NCI-H774 (cell line): ENCODE measurements at places on chromosomes 6 and 20.

- no peak for DNase-seq
Measured at GRCh38 chr6:106411056-106411455, 50.5 kb downstream of the CRYBG1 start.

GRCh38 chr6:45386501-45386900 is 8.8 kb upstream of the SUPT3H start:
- no peak for DNase-seq

DNA sequence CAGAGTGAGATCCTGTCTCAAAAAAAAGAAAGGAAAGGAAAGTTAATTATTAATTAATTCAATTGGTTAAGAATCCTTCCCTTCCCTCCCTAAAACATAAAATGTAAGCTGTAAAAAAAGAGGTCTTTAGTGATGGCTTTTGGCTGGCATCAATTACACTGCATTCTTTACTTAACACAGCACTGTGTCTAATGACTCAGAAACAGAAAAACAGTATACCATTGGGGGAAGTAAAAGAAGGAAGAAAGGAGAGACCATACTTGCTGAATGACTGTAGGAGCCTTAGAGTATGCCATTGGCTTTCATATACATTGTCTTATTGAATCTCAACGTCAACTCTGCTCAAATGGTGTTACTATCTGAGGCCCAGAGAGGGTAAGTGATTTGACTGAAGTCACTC is 18.3 kb upstream of the CITED2 start:
- DNase-seq, result no peak

- no peak for DNase-seq
Measured at GRCh38 chr6:142482249-142482648, 180.4 kb downstream of the ADGRG6 start.

GRCh38 chr6:163170294-163170883 is 244.1 kb upstream of the QKI start:
- no peak for DNase-seq

DNA sequence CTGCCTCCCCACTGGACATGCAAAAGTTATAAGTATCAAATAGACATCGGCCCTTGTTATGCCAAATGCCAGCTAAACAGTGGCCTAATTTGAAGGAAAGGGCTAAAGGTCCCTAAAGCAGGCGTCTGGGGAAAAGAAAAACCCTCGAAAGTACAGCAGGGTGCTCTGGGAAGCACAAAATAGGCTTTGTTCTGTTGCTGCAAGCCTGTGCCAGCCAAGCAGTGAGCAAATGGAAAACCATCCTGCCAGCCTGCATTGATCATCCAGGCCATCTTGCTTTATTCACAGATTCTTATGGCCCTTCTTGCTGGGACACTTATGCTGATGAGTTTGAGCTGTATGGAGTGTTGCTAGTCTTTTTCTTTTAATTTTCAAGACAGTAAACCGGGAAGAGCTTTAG is 62.2 kb upstream of the PLEKHG1 start:
- DNase-seq, result no peak

DNA sequence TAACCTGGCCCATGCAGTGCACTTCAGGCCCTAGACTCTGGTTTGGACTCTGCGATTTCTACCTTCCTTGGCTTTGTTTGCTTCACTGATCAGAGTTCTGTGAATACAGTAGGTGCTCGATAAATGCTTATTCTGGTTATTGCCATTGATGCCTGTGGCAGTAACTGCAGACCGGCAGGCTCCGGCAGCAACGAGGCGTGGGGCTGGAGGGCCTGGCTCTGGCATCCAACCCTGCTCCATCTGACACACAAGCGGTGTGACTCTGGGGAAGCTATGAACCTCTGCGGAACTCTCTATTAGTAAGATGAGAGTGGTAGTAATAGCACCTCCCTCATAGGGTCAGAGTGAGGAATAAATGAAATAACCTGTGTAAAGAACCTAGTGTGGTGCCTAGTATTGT is 66.1 kb downstream of the PLG start:
- DNase-seq, result no peak

DNA sequence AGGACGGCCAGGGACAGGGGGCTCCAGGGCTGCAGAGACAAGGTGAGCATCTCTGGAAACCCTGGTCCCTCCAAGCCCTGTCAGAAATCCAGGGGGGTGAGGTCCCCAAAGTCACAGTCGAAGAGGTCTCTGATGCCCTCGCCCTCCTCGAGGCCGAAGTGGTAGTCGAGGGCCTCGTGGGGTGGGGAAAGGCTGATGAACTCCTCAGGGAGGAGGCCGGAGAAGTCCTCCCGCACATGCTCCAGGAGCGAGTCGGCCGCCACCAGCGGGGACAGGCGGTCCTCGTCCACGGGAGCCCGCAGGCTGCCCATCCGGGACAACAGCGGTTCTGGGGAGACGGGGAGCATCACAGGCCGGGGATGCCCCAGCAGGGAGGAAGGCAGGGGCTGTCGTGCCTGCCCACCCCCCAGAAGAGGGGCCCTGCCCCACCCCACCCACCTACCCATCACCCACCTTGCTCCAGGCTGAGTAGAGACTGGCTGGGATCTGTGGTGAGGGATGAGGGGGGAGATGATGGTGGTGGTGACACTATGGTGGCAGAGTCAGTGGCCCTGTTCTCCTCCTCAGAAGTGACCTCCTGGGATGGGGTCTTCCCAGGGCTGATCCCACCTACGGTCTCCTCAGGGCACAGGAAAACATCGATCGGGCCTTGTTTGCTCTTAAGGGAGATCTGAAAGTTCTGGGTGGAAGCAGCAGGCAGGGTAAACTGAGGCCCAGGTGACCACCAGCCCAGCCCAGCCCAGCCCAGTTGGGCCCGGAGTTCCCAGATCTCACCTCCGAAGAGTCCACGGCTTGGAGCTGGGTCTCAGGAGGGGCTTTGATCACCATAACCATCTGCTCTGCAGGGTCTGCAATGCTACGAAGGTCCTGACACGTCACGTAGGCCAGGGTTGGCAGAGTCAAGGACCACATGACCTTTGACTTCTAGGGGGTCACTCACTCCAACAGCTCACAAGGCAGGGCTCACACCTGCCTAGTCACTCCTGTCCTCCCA is 2.7 kb upstream of the NECAB3 start:
- no peak for DNase-seq

DNA sequence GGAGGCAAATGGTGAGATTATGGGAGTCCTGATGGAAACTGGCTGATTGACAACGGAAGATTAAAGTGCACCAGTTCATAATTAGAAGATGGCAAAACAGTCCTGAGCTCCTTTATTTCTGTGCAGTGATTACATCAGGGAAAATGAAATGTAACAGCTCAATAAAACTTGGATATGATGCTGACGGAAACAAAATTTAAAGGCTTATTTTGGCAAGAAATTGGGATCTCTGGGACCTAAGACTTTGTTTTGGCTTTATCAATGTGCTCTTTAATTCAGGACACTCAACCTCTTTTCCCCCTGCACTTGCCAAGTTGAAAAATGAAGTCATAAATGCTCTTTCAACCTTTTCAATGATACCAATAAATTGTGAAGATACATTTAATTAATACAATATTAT is 226.8 kb downstream of the C6orf118 start:
- no peak for DNase-seq

GRCh38 chr20:1184638-1185315 is at the start of gene TMEM74B:
TSS of gene TMEM74B (minus strand) at chr20:1184981. CDS start at chr20:1183801, 1,180 bp downstream.
- no peak for DNase-seq

DNA sequence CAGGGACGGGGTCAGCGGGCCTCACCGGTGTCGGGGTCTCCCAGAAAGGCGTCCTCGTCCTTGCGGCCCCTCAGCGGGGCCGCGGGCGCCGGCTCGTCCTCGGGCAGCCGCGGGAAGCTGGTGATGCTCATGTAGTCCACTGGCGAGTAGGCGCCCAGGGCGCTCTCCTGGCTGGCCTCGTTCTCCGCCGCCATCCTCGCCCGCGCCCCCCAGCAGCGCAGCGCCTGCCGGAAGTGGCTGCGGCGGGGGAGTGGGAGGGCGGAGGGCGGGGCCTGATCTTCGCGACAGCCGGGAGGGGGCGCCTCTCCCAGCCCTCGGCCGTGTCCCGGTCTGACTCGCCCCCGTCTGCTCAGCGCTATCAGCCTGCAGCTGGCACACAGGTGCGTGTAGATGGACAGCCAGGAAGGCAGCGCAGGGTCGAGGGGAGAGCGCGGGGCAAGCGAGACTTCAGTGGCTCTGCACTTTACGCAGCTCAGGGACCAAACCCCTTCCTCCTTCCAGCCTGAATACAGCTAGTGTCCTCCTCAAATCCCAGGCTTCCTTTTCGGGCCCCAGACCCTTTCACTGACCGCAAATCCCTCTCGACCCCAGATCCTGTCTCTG is at the start of gene GGT7:
Gene GGT7 (minus strand): TSS at position 235 of the 603 bp plus-strand sequence. CDS start 41 bp downstream, at position 194.
- peak; percentile 72 for DNase-seq

- DNase-seq, result no peak
Measured at GRCh38 chr6:142373268-142374090, 71.7 kb downstream of the ADGRG6 start.

DNA sequence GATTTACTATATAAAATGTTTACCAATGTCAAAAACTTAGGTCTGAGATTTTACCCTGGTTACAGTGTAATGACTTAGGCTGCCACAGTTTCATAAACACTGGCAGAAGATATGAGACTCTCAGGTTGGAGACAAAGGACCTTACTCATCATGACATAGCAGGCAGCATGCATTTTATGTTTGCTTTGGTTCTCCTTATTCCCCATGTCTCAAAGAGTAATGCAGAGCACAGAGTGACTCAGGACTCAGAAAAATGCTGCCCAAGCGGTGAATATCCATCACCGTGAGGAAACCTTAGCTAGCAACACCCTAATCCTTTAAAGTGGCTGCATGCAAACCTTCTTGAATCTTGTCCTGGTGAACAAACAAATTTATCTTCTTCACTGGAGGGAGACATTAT is 112.1 kb upstream of the EYS start:
- no peak for DNase-seq

- no peak for DNase-seq
Measured at GRCh38 chr6:129032602-129033001, 149.7 kb downstream of the LAMA2 start.

- DNase-seq, result no peak
Measured at GRCh38 chr6:154548130-154548830, 37.8 kb upstream of the CNKSR3 start.

- no peak for DNase-seq
Measured at GRCh38 chr20:61533231-61533631, 281.2 kb downstream of the CDH4 start.

DNA sequence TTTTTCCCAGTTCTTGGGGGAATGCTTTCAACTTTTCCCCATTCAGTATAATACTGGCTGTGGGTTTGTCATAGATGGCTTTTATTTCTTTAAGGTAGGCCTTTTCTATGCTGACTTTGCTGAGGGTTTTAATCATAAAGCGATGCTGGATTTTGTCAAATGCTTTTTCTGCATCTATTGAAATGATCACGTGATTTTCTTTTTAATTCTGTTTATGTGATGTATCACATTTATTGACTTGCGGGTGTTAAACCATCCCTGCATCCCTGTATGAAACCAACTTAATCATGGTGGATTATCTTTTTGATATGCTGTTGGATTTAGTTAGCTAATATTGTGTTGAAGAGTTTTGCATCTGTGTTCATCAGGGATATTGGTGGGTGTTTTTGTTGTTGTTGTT is 65.6 kb downstream of the ERMARD start:
- DNase-seq, result no peak

GRCh38 chr6:169832247-169832948 is 81.0 kb downstream of the ERMARD start:
- DNase-seq, result peak; percentile 49

GRCh38 chr6:107491138-107491609 is 1.3 kb downstream of the SOBP start:
- peak; percentile 54 for DNase-seq

DNA sequence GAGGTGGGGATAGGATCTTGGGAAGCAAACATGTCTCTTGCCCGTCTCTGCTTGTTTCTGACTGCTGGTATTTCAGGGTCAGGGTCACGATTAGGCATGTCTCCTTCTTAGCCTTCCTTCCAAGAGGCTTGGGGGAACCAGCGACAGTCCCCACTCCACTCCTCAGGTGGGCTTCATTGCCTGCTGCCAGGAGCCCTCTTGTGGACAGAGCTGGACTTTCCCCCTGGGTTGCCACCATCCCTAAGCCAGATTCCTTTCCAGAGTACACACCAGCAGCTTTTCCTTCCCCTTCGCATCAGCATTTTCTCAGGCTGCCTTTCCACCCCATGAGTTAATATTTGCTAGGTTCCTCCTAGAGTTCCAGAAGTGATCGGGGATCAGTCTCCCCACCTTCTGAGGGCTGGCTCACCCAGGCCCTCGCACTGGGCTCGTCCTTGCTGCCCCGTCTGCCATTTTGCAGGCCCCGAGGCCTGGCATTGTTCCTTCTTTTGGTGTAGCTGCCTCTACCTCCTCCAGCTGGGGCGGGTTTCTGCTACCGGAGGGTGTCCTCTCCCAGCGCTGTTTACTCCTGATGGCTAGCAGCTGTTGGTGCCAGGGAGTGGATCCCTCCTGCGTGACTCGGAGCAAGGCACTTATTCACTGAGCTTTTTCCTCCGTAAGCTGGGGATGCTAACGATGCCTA is 8.8 kb upstream of the C20orf144 start:
- DNase-seq, result peak; percentile 54

DNA sequence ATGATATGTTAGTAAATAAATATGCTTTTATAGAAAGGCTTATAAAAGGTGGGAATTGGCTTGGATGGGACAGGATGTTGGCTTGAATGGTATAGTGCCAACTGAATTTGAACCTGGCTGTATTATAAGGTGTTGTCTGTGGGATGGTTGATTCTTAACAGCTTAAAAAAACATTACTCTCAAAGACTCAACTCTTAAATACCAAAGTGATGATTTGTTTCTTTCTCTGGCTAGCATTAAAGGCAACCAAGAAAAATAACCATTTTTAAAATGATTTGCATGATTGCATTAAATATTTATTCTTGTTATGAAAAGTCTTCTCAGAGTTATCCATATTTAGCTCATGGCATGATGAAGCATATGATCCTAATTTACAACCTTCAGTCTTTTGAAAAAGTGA is 216.2 kb downstream of the RIMS1 start:
- no peak for DNase-seq

- DNase-seq, result no peak
Measured at GRCh38 chr6:16130932-16131387, 2.1 kb downstream of the MYLIP start.

DNA sequence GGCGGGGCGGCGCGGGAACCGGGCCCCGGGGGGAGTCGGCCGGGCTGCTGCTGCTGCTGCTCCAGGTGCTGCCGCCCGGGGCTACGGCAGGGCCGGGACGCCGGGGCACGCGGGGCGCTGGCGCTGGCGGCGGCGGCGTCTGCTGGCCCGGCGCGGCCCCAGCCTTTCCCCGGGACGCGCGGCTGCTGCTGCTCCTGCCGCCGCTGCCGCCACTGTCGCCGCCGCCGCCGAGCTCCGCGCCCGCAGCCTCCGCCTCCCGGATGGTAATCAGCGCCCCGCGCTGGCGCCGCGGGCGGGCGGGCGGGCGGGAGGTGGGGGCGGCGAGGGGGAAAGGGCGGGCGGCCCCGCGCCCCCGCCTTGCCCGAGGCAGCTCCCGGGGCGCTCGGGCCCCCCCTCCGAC is 306 bp downstream of the EBF4 start:
- no peak for DNase-seq

- DNase-seq, result no peak
Measured at GRCh38 chr6:12798326-12798725, 81.8 kb downstream of the PHACTR1 start.

- DNase-seq, result no peak
Measured at GRCh38 chr6:75762063-75762462, 13.0 kb downstream of the MYO6 start.

- DNase-seq, result no peak
Measured at GRCh38 chr20:18009116-18009515, 40.3 kb downstream of the MGME1 start.

- DNase-seq, result no peak
Measured at GRCh38 chr20:35305682-35306556, 13.7 kb upstream of the FAM83C start.

GRCh38 chr6:34528996-34529664 is 27.0 kb downstream of the SPDEF start:
- DNase-seq, result no peak
